ENCODE measurements at places on chromosomes 2 and 18. TPM values are rescaled to one million over a fixed set of nuclear protein-coding genes. Genes with fewer than 3 reads are reported as not detected.
A peak's percentile ranks its signal among the peaks of the same experiment; 100 is the strongest.

DNA sequence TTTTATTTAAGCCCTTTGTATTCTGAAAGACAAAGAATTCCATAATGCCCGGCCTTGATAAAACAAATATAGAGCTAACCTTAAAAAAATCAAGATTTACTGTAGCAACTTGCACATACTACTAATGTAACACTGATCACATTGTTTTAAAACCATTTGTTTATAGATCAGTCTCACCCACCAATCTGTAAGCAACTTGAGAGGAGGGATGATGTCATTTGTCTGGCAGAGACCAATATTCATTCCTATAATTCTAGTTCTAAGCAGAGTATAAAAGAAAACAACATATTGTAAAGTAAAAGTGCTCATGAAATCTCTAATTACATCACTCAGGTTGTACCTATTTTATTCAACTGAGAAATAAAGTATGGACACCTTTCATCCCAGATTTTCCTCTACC, 380.6 kb downstream of the TGIF1 start:
- no peak for DNase-seq

KIF1A gene
- not detected for total RNA-seq

- no peak for DNase-seq
These were observed 118.3 kb upstream of the NDUFV2 start for GRCh38 chr18:8984131-8984721.

DNA sequence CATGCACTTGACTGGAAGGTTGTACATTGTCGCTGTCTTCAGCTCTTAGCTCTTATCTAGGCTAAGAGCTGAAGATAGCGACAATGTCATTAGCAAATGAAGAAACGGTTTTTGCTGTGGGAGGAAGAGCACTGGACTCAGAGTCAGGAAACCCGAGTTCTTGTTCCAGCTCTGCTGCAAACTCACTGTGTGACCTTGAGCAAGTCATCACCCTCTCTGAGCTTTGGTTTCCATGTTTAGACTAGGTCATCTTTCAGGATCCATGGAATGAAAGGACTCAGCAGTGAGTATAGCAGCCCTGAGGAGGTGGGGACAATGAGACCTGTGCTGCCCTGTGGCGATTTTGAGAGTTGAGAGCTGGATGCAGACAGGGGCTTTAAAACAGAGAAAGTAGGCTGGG, 85.3 kb downstream of the ASAP2 start:
- DNase-seq = no peak

DNA sequence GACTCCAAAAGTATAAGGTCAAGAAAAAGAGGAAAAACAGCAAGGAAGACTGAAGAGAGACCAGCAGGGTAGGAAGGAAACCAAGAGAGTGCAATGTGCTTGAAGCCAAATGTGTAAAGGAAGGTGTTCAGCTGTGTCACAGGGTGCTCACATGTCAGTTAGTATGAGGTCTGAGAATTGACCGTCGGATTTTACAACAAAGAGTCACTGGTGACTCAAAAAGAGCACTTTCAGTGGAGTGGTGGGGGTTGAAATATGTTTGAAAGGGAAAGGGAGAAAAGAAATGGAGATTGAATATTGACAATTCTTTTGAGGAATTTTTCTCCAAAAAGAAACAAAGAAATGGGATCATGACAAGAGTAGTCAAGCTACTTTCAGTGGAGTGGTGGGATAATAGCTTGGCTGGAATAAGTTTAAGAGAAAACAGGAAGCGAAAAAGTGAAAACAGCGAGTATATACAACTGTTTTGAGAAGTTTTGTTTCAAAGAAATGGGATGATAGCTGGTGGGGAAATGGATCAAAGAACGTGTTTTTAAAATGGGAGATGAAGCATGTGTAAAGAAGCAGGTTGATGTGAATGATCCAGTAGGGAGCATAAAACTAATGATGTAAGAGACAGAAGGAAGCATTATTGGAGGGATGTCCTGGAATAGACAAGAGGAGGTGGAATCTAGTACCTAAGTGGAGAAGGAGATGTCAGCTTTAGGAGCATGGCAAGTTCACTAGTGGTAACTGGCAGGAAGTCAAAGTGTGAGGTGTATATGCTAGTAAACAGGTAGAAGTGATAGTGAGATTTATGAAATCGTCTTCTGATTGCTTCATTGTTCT, 3.6 kb upstream of the TSPYL6 start:
- DNase-seq = no peak

DNA sequence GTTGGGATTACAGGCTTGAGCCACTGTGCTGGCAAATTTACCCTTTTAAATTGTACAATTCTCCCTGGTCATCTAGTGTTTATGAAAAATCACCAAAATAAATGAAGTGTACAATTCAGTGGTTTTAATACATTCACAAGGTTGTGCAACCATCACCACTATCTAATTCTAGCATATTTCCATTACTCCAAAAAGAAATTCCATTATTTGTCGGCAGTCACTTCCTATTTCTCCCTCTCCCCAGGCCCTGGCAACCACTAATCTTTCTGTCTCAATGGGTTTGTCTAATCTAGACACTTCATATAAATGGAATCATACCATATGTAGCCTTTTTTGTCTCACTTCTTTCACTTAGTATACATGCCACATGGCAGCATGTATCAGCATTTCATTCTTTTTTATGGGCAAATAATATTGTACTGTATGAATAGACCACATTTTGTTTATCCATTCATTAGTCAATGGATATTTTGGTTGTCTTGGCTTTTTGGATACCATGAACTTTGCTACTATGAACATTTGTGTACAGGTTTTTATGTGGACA, 12.6 kb upstream of the POLE4 start:
- peak; percentile 51 for DNase-seq

DNA sequence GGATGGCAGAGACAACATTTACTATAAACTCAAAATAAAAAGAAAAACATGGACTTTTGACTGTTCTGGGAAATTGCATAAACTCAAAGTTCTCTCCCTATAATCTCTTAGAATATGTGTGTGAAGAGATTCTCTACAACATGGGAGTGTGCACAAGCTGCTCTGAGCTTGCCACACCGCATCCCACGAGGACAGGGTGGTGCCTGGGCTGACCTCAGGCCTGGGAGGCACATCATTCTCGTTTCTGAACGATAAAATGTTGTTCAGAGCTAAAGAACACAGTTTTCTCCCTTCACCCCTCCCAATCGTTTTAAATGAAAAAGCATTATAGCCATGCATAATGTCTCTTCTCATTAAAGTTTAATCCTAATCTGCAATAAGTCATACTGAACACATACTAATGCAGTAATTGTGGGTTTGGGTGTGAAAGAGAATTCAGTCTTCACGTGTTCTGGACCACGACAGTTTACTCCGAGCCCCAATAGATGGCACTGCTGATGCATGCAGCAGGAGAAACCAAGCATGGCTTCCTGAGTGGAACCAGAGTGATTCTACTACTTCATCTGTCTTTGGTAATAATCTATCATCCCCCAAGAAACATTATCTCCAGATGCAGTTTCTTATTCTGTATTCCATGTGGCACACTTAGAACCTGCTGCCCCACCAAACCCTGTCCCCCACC, 46.9 kb upstream of the LAMA1 start:
- DNase-seq = peak; percentile 14

CCDC138 gene
- total RNA-seq = 9.1 TPM

POTEC gene
- under 0.01 TPM for total RNA-seq

MYO7B gene
- not detected for total RNA-seq

DNA sequence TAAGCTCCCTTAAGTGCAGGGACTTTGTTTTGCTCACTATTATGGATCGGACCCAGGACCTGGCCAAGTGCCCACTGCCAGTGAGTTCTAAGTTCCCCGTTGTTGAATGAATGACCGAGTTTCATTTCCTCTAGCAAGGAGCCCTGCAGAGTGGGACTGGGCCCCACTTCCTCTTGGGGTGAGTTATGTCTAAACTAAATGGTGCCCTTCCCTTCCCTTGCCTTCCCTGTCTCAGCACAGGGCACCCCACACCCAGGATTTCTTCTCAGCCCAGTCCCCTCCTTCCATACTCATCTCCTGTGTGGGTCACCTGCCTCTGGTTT, 195.3 kb upstream of the HS6ST1 start:
- DNase-seq = no peak

NGEF gene
- under 0.01 TPM for total RNA-seq

DNA sequence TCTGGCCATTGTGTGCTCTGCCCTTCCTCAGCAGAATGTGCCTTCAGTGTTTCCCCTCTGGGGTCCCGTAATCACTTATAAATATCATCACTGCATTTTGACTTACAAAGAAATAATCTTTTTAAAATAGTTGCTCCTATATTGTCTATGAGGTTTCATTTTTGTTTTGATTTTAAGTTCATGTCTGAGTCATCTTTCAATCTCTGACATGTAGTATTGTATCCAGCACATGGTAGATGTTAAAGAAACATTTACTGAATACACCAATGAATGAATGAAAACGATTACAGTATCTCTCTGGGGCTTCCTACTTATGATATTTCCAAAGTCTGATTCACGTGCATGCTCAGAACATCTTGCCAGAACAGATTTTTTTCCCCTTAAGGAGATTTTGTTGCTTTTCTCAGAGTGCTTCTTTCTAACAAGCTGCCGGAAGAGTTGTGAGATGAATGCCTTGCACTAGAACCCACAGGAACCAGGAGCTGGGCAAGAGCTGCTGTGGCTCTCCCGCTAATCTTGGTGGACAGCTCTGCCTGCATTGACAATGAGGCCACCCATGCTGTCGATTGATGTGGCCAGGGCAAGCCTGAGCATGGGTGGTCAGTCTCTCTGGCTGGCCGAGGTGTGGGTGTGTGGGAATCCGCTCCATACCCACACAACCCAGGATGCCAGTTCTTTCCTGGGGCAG, 199.4 kb downstream of the CYRIA start:
- no peak for DNase-seq

TEKT4 gene
- not detected for total RNA-seq

DNA sequence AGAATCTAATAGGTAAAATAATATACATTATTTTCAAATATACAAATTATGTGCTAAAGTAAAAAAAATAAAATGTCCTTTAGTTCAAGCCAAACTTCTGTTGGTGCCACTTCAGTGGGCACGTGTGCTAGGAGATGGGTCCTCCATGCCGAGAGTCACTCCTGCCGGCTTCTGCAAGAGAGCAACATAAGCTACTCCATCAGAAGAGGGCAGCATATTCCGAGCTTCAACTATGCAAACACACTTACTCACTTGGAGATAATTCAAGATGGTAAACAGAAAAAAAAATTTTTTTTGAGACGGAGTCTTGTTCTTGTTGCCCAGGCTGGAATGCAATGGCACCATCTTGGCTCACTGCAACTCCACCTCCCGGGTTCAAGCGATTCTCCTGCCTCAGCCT, 24.4 kb downstream of the CNOT11 start:
- DNase-seq = peak; percentile 22

GRCh38 chr2:131014141-131014540, 79.1 kb downstream of the FAM168B start:
- no peak for DNase-seq

DNA sequence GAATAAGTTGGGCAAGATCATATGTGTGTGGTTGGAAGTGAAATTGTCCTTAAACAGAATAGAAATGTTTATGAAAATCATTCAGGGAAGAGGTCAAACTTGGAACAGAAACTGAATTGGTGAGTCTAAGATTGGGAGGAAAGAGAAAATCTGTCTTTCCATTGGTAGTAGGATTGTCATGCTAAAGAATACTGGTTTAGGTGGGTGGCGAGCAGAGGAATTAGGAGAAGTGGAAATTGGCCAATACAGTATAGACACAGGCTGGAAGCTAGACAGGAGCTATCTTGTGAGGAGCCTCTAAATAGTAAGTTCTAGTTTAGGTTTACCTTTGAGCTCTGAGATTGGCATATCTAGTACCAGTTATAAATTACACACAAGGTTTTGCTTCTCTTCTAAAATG, 80.9 kb upstream of the KYNU start:
- no peak for DNase-seq

GRCh38 chr2:125341353-125341752, 1314.6 kb upstream of the GYPC start:
- no peak for DNase-seq

GRCh38 chr2:229474125-229474524, 203.0 kb upstream of the PID1 start:
- DNase-seq = no peak

FOXI3 gene
- total RNA-seq = not detected

GRCh38 chr18:66393463-66393862, 210.4 kb downstream of the CDH19 start:
- no peak for DNase-seq

DNA sequence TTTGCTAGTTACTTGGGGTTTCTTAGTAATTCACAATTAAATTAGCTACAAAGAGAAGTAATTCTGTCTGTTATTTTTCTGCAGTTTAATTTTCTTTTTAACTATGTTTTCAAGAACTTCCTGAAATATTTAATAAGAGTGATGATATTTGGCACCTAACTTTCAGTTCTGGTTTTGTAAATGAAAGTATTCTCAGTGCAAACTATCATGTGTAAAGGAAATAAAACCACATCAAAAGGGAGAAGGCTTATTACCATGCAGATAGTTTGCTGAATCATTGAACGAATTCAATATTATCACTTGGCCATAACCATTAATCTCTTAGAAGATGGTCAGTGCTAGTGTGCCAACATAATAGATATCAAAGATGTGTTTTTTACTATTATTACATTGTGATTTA, 29.2 kb downstream of the DYTN start:
- no peak for DNase-seq

- DNase-seq = no peak
These were observed 228.6 kb upstream of the PXDN start for GRCh38 chr2:1972948-1973347.

DNA sequence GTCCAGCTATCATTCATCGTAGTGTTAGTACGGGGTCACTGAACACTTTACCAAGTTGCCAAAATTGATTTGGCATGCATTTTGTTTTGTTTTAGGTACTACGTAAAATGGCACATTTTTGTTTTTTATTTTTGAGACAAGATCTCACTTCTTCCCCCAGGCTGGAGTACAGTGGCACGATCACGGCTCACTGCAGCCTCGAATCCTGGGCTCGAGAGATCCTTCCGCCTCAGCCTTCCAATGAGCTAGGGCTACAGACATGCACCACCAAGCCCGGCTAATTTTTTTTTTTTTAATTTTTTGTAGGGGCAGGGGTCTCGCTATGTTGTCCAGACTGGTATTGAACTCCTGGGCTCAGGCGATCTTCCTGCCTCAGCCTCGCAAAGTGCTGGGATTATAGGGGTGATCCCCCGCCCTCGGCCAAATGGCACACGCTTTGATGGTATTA, 786 bp downstream of the TAF1B start:
- DNase-seq = peak; percentile 46

ASXL3 gene
- under 0.01 TPM for total RNA-seq

DNA sequence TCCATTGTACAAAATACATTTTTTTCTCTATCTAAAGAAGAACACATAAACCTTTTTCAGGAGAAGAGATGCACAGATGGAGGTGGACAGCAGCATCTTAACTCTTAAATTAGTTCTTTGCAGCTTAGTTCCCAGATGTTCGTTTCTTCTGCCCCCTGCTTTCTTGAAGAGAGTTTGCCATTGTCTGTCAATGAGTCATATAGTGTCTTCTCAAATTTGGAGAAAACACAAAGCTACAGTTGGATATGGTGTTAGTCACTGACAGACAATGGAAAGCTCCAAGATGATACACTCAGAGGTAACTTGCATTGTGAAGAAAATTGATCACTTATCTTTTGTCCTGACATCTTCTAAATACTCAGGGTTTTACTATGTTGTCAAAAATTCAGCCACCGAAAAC, 48.8 kb upstream of the TMEFF2 start:
- no peak for DNase-seq

All from fibroblast of villous mesenchyme (primary cell).